ENCODE measurements at places on chromosomes 2 and 18. TPM values are rescaled to one million over a fixed set of nuclear protein-coding genes. Genes with fewer than 3 reads are reported as not detected.
A peak's percentile ranks its signal among the peaks of the same experiment; 100 is the strongest.

HOXD13 gene
- total RNA-seq, result not detected

DNA sequence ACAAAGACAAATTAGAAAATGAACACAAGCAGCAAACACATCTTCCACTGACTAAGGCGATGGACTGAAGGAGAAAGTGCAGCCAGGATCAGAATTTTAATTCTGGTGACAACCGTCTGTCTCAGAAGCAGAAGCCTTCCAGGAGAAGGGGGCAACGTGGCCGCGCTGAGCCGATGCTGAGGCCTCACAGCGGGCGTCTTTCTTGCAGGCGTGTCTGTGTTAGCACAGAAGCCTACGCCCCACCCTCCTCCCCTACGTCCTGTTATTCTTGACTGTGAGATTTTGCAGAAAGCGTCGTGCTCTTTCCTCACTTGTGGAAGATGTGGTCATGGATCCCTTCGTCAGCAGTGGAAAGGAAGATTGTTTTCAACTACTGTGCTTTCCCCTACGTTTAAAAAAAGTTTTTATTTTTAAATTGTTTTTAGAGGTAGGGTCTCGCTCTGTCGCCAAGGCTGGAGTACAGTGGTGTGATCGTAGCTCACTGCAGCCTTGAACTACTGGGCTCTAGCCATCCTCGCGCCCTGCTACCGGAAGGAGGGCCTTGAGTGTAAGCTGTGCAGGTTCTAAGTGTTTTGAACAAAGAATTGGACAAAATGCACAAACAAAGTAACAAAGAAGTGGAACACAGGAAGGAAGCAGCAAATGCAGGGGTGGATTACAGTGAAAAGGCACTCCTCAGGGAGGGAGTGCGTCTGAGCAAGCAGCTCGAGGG lies 422.0 kb downstream of the GALR1 start:
- DNase-seq, result no peak

- DNase-seq, result no peak
These were observed 854.8 kb downstream of the EPHA4 start for GRCh38 chr2:220717283-220717682.

DNA sequence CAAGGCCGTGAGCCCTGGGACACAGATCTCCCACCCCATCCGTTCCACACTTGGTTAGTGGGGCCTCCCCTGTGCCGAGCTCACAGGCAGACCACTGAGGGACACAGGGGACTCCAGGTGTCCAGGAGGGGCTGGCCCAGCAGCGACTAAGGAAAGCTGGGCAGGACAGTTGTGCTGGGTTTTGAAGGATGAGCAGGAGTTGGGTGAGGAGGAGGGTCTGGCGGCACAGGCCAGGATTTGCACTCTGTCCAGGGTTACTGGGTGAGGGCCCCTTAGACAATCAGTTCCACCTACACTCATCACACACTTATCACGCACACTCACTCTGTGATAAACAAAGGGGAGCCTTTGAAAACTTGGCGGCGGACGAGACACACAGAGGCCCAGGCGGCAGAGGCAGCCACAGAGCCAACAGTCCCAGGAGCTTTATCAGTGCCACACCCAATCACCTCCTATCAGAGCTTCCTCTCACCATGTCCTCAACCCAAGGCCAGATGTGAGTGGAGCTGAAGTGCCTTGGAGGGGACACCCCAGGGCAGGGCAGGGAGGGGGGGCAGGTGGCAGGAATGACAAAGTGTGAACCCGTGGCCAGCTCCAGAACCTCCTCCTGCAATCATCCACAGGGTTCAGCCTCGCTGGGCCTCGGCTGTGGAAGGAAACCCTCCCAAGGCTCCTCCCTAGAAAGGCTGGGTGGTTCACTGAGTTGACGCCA lies 26.6 kb downstream of the BIN1 start:
- DNase-seq, result no peak

GRCh38 chr18:293536-293935 lies 25.7 kb upstream of the THOC1 start:
- DNase-seq, result no peak

DNA sequence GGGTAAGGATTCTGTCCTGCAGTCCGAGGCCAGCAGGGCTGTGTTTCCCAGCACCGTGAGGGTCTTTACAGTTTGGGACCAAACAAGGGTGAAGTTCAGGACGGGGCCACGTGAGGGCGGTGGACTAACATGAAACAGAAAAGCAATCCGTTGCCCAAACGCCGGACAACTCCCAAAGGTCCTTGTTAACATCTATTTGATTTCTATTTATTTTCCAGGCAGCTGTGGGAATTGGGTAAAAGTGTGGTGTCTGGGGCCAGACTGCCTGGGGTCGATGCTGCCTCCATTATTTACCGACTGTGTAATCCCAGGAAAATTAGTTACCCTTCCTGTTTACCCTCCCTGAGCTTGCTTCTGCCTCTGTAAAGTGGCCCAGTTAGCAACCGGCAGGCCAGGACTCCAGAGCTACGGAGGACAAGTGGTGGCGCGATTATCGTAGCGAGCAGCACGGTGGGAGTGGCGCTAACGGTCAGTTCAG lies 66.3 kb upstream of the TCF7L1 start:
- DNase-seq, result peak; percentile 74

All from right lobe of liver (tissue), 6 donors.